ENCODE measurements at places on chromosomes 4 and X.

GRCh38 chrX:151516538-151517187 lies 46.8 kb upstream of the PASD1 start:
- no peak overlapping the region for H3K4me3 ChIP-seq
- DNase-seq = no peak
- no peaks in the 10 kb centered on the region for H3K27me3 ChIP-seq
- H3K36me3 ChIP-seq = no peaks in the 10 kb centered on the region
- H3K27ac ChIP-seq = no peak overlapping the region

DNA sequence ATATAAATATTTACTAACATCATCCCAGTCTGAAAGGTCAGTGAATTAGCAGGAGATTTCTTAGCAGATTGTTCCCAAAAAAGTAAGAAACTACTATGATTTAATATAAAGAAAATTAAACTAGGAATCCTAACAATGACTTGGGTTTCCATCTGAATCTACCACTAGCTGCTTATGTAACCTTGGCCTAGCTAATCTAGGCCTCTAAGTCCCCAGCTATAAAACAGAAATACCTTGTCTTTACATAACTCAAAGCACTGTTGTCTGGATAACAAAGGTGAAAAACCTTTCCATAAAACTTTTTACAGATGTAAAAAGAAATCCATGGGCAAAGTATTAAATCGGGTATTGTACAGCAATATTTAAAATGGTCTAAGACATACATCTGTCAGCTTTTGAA lies 3.0 kb downstream of the FBXL5 start:
- peak overlapping the region; percentile 41 for H3K27ac ChIP-seq
- peaks cover 26% of the 10 kb centered on the region for H3K4me1 ChIP-seq
- H3K36me3 ChIP-seq = peaks cover 34% of the 10 kb centered on the region
- peak overlapping the region; percentile 57 for H3K4me3 ChIP-seq

DNA sequence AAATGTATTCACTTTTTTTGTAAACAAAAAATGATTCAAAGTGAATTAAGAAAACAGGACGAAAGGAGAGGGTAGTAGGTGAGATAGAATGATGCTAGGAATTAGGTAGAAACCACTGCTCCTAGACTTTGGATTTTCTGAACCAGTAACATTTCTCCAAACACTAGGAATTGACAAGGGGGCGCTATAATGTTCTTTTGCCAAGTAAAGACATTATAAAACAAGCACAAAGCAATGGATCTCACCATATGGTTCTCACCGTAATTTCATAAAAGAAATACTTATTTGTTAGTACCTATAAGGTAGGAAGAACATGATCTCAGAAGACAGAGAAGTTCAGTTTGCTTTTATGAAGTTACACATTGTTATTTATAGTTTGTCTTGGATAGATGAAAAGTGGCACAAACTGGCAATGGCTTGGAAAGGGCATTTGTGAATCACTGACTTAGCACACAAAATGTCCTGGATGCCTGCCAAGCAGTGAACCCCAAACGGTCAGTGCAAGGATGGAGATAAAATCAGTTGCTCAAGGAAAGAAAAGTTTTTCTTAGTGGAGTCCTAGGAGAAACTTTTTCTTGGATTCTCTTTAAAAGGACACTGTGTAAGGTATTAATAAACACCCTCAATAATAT lies 8.1 kb upstream of the TBC1D1 start:
- H3K27me3 ChIP-seq = no peaks in the 10 kb centered on the region
- no peaks in the 10 kb centered on the region for H3K36me3 ChIP-seq
- H3K4me1 ChIP-seq = no peaks in the 10 kb centered on the region
- no peak overlapping the region for H3K4me3 ChIP-seq
- DNase-seq = no peak
- no peak overlapping the region for H3K27ac ChIP-seq

DNA sequence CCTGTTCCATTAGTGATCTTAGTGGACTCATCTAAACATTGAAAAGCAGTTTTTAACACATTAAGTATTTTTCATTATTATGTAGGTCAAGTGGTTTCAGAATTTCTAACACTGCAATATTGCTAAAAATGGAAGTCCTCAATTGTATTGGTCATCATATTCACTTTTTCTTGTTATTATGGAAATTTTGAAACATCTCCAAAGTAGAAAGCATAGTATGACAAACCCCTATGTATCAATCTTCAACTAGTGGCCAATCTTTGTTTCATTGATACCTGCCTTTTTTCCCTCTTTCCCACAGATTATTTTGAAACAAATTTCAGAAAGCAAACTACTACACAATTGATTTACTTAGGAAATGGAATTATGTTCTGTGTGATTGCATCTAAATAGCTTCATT lies 14.5 kb upstream of the ABCG2 start:
- H3K36me3 ChIP-seq = no peaks in the 10 kb centered on the region
- H3K27me3 ChIP-seq = no peaks in the 10 kb centered on the region
- no peaks in the 10 kb centered on the region for H3K4me1 ChIP-seq
- H3K27ac ChIP-seq = no peak overlapping the region
- H3K4me3 ChIP-seq = no peak overlapping the region
- DNase-seq = no peak

DNA sequence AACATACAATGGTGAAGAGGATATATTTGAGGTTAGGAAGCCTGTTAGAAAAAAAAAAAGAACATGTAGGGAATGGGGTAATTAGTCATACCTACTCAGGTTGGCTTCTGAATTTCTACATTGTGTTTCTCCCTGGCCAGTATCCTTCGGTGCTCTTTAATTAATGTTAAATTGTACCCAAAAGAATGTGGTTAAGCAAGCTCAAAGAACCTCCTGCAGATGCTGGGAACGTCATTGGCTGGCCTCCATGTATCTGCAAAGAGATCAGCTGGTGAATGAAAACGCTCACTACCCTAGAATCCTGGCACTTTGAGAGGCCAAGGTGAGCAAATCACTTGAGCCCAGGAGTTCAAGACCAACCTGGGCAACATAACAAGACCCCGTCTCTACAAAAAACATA lies 942.3 kb upstream of the PRKX start:
- H3K4me3 ChIP-seq = no peak overlapping the region
- H3K27ac ChIP-seq = peak overlapping the region; percentile 39
- no peaks in the 10 kb centered on the region for H3K27me3 ChIP-seq

- no peak overlapping the region for H3K4me3 ChIP-seq
- no peaks in the 10 kb centered on the region for H3K27me3 ChIP-seq
- DNase-seq = no peak
- H3K36me3 ChIP-seq = peaks cover 12% of the 10 kb centered on the region
- peak overlapping the region; percentile 58 for H3K27ac ChIP-seq
These were observed 8.2 kb downstream of the CXCL3 start for GRCh38 chr4:74030285-74030684.

- no peak overlapping the region for H3K27ac ChIP-seq
- no peaks in the 10 kb centered on the region for H3K36me3 ChIP-seq
- DNase-seq = no peak
- H3K4me1 ChIP-seq = no peaks in the 10 kb centered on the region
- no peak overlapping the region for H3K4me3 ChIP-seq
These were observed 15.7 kb downstream of the AASDH start for GRCh38 chr4:56371426-56372220.

DNA sequence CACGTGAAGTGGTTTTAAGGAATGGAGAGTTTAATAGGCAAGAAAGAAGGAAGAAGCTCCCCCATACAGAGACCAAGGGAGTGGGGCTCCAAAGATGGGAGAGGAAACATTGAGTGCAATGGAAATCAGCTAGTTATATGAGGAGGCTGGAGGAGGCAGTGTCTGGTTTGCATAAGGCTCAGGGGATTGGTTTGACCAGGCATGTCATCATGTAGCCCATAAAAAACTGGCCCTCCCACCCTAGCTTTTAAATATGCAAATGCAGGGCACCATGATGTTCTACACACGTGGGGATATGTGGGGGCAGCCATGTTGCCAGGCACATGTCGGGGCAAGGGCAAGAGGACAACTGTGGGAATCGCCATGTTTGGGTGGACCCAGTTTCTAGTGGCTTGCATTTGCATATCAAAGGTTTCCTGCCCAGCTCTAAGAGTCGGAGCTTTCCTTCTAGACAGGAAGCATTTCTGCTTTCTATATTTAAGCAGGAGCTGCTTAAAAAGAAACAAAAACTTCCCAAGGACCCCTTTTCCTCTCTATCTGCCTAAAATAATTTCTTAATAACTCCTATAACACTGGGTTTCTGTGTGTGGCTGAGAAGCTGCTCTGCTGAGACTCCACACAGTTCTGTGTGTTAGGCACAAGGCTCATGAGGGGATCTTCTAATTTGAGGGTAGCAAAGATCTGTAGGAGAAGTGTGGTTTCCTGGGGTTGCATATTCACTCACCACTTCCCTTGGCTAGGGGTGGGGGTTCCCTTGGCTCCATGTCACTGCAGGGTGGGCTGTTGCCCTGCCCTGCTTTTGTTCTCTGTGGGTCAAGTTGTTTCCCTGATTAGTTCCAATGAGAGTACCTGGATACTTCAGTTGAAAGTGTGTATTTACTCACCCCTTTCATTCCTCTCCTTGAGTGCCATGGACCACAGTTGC lies 113.5 kb downstream of the VSIG4 start:
- H3K27ac ChIP-seq = no peak overlapping the region
- no peak for DNase-seq
- no peak overlapping the region for H3K4me3 ChIP-seq
- H3K4me1 ChIP-seq = peaks cover 3% of the 10 kb centered on the region

DNA sequence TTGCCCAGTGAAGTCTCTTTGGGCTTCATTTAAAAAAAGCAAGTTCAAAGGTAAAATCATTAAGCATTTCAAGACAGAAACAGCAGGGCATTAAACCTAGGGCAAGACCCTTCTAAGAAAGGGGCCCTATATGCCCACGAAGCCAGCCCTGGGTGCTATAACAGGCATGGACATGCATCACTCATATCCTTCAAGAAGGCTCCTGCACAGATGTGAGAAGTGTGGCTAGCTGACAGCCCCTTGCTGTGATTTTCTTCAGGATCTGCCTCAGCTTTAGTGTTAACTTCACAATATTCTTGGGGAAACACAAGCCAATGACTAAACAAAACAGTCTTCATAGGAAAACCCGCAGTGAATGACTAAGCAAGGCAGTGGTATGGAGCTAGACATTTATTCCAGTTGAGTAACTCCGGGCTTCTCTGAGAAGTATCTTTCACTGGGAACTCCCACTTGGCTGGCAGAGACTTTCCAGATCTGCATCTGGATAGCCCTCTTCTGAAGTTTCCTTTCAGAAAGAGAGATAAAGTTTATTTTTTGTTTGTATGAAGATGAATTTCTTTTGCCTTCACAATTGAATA lies 11.9 kb upstream of the MAOA start:
- no peak for DNase-seq
- no peak overlapping the region for H3K4me3 ChIP-seq
- no peaks in the 10 kb centered on the region for H3K36me3 ChIP-seq
- no peak overlapping the region for H3K27ac ChIP-seq

DNA sequence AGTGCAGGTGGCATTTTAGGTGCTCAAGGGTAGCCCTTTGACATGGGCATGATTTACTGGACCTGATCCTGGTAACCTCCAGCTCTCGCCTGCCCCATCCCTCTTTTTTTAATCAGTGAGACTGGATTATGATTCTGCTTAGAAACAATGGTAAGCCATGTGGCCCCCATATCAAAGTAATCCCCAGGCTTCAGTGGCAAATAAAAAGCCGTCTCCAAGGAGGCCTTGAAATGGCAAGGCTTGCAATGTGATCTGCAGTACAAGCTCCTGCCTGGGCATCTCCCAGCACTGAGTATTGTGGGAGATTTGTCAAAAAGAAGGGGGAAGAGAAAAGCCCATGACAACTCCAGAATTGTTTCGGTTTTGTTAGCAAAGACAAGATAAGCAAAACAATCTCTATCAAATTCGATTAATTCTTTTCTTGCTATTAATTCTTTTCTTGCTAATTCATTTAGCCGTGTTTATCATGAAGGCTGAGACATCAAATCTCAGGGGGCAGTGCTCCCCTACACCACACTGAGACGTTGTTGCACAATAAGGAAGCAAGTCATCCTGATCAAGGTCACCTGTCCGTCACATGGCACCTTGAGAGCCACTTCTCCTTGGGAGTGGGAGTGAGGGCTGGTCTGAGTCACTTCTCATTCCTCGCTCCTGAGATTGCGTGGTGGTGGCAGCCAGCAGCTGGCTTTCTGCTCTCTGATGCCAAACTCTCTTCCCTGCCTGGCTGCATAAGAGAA lies 312.7 kb upstream of the GATB start:
- H3K27ac ChIP-seq = no peak overlapping the region
- DNase-seq = no peak
- no peaks in the 10 kb centered on the region for H3K36me3 ChIP-seq
- no peaks in the 10 kb centered on the region for H3K4me1 ChIP-seq
- H3K27me3 ChIP-seq = peaks cover 17% of the 10 kb centered on the region

GRCh38 chr4:99934891-99935290 lies 11.5 kb downstream of the DNAJB14 start:
- H3K36me3 ChIP-seq = peaks cover 4% of the 10 kb centered on the region
- H3K4me1 ChIP-seq = no peaks in the 10 kb centered on the region
- DNase-seq = no peak
- H3K27me3 ChIP-seq = no peaks in the 10 kb centered on the region

DNA sequence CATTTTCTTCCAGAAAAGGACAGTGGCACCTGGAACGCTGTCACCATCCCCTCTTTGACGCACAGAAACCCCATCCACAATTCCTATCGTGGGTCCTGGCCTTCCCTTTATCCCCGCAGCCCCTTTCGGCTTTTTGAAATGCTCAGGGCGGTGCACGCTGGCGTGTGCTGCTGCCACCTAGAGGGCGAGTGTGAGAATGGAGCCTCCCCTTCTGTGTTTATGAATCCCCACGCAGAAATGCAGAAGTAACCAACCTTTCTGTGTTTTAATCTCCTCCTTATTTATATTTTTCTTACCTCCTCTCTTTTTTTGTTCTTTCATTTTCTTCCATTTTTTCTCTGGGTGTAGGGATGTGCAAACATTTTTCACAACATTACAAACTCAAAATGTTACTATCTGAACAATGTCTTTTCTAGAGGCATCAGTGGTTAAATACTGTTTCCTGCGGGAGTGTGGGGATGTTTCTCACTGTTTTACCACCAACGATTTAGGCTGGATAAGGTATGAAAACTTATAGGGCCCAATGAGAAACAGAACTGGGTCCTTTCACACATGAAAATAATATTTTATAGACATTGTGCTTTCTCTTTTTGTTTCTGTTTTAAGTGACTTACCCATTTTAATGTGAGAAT lies 50.0 kb downstream of the TMA16 start:
- H3K4me3 ChIP-seq = no peak overlapping the region
- DNase-seq = peak; percentile 56
- H3K27me3 ChIP-seq = no peaks in the 10 kb centered on the region
- no peaks in the 10 kb centered on the region for H3K36me3 ChIP-seq
- H3K27ac ChIP-seq = no peak overlapping the region
- H3K4me1 ChIP-seq = no peaks in the 10 kb centered on the region

GRCh38 chr4:73693811-73694210 lies 46.6 kb upstream of the CXCL8 start:
- H3K36me3 ChIP-seq = no peaks in the 10 kb centered on the region
- peaks cover 15% of the 10 kb centered on the region for H3K4me1 ChIP-seq
- H3K27me3 ChIP-seq = no peaks in the 10 kb centered on the region
